ENCODE measurements at places on chromosomes 7 and 10.
A peak's percentile ranks its signal among the peaks of the same experiment; 100 is the strongest.

DNA sequence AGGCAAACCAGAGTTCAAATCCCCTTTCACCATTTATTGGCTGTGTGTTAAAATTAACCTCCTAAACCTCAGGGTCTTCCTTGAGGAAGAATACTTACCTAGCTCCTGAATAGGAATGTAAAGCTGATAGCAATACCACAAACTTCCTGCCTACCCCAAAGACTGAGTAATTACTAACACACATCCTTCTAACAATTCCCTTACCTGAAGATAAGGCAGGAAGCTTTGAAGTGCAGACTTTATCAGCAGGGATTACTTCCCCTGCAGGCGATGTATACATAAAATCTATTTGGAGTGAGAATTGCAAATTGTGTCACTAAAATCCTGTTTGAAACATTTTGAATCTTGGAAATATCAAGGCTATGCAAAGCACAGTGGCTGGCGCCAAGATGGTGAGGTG is 21.2 kb downstream of the EVX1 start:
- DNase-seq: no peak

DNA sequence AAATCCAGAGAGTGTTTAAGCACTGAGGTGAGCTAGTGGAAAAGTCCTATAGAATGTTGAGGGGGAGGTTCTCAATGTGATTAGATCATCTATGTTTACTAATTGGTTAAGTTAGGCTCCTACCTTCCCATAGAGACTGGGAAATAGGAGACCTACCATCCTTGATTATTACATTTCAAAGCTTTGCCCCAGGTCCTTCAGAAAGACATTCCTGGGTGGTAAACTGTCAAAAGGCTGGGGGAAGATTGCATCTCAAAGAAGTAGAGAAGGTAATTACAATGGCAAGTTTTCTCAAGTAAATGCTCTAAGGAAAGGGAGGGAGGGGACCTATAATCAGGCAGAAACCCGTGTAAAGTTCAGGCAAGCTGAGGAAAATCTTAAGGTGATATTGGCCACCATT is 247.8 kb upstream of the SMIM30 start:
- DNase-seq: no peak

DNA sequence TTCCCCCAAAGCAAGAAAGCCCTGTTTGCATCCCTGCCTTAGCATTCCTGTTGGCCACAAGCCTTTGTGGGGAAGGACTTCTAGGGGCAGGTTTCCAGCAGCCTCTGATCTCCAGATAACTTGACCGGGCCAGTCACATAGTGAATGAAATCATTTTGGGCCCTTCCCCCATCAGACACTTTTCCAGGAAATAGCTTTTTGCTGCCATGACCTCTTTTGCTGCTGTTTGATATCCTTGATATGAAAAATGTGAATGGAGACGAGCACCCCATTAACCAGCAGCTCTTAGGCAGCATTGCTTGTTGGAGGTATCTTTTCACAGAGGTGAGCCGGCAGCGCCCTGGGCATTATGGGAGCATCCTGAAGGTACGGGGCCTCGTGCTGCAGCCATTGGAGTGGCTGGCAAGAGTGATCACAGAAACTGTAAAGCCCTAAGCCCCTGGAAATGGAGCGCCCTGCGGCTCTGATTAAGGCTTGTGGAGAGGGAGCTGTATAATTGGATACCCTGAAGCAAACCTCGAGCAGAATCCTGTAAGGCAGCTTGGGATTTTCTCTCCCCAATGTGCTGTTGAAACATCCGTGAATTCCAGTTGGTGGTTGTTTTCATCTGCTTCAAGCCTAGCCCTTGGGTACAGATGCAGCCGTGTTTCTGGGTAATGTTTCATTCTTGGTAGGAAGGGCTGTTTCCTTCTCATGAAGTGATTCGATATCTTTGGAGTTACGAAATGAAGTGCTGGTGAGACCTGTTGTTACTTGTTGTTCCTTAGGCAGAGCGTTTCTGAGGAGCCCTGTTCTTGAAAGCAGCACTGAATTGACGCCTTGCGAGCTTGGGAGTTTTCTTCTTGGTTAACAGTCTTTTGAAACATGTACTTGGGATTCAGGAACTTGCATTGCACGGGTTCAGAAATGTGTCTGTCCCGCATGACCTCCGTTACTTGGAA is 179.0 kb downstream of the PTEN start:
- peak; percentile 84 for DNase-seq

DNA sequence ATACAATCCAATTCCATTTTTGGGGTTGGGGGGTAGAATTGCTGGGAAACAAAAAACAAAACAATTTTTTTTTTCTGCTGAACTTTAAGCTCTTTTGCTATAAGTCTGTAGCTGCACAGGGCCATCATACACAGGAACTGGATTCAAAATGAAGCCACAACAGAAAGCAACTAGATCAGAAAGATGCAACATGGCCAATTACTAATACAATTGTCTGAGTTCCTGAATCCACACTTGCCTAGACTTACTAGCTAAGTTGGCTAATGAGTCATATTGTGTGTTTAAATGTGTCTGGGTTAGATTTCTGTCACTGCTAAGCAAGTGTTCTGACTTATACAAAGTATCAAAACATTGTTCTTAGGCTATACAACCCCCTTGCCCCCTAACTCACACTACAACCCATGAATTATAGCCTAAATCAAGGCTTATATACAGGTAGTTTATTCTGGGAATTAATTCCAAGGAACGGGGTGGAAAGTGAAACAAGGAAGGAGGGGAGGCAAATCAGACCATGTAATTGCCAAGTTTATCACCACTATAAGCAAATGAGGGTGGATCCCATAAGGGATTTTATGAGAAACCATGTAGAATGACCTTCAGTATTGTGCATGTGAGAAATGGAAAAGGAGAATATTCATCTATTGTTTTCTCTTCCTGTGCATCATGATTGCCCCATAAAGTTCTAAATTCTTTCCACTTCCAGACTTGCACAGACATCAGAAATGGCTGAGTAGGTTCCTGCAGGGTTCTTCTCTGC is 337.9 kb upstream of the SORCS1 start:
- DNase-seq: no peak

GRCh38 chr10:113399065-113399464 is 153.8 kb upstream of the HABP2 start:
- DNase-seq: no peak

DNA sequence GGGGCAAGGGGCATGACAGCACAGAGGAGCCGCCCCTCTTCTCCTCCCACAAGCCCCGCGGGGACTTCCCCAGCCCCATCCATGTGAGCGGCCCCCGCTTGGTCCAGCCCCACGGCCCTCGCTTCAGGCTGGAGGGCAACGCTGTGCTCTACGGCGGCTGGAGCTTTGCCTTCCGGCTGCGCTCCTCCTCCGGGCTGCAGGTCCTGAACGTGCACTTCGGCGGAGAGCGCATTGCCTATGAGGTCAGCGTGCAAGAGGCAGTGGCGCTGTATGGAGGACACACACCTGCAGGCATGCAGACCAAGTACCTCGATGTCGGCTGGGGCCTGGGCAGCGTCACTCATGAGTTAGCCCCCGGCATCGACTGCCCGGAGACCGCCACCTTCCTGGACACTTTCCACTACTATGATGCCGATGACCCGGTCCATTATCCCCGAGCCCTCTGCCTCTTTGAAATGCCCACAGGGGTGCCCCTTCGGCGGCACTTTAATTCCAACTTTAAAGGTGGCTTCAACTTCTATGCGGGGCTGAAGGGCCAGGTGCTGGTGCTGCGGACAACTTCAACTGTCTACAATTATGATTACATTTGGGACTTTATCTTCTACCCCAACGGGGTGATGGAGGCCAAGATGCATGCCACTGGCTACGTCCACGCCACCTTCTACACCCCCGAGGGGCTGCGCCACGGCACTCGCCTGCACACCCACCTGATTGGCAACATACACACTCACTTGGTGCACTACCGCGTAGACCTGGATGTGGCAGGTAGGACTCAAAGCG is 5.1 kb downstream of the AOC1 start:
- no peak for DNase-seq

- DNase-seq: no peak
These were observed 34.7 kb upstream of the FOXI2 start for GRCh38 chr10:127702271-127702670.

DNA sequence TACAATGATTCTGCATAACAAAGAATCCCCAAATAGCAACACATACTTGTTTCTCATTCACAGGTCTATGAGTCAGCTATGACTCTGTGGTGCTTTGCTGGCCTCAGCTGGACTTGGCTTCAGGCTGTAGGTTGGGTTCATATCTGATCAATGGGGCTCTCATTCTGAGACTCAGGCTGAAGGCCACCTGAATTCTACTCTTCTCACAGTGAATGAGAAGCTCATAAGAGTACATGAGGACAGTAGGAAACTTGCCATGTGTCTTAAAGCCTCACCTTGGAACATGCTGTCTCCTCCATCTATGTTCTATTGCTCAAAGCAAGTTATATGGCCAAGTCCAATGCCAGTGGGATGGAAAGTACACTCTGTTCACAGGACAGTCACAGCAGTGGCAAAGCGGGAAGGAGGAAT is 292.9 kb downstream of the BMPER start:
- no peak for DNase-seq

DNA sequence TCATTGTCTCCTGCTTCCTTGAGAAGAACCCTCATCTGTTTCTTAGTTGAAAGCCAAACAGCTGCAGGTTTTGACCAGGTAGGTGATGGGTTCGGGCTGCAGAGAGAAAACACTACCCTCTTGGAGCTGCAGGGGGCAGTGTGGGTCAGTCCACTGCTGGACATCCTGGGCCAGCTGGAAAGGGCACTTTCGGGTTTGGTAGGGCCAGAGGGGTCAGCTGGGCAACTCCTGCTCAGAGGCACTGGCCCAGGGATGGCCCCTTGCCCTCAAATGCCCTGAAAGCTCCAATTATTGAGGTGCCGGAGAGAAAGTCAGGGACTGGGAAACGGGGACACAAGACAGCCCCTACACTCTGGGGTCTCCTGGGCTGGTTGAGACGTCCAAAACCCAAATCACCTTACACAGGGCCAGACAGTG is 90.7 kb downstream of the MKI67 start:
- no peak for DNase-seq

- no peak for DNase-seq
These were observed 834.4 kb upstream of the MBL2 start for GRCh38 chr10:53606981-53607380.

GRCh38 chr7:421136-421991 is 98.3 kb downstream of the PDGFA start:
- no peak for DNase-seq

GRCh38 chr10:64115471-64115870 is 594.3 kb downstream of the REEP3 start:
- no peak for DNase-seq

- no peak for DNase-seq
These were observed 206.9 kb downstream of the EBF3 start for GRCh38 chr10:129756912-129757901.

- DNase-seq: peak; percentile 60
These were observed 2.7 kb upstream of the PDGFA start for GRCh38 chr7:522071-522950.

- DNase-seq: peak; percentile 23
These were observed 221.4 kb upstream of the PITRM1 start for GRCh38 chr10:3393958-3394357.

DNA sequence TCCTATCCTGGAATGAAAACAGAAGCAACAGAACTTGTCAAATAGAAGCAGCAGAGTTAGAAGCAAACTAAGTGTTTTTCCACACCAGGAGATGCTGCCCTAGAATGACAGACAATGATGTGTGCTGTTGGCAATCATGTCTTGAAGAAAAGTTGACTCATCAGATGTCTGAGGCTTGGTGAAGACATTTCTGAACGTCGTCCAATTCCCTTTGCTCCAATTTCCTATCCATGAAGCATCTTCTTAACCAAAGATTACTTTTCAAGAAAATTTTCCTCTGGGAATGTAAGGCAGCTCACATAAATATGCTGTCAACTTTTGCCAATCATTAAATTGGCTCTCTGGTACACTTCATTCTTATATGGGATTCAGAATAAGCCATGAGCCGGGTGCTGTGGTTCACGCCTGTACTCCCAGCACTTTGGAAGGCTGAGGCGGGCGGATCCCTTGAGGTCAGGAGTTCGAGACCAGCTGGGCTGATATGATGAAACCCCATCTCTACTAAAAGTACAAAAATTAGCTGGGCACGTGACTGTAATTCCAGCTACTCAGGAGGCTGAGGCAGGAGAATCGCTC is 34.6 kb downstream of the MALSU1 start:
- DNase-seq: peak; percentile 98

DNA sequence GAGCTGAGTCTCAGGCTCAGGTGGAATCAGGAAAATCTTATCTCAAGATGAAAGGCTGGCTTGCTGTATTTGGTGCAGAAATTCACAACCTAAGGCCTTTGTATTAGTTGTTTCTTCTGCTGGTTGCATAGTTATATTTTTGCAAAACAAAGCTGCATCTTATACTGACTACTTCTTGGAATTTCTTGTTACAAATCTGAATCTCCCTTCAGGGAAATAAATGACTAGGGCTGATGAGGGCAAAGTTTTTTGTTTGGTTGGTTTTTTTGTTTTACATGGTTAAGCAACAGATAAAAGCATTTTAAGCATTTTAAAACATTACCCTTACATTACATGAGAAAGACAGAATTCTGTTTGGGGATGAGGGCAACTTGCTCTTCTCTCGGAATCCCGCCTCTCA is 13.9 kb upstream of the LRRN3 start:
- no peak for DNase-seq

DNA sequence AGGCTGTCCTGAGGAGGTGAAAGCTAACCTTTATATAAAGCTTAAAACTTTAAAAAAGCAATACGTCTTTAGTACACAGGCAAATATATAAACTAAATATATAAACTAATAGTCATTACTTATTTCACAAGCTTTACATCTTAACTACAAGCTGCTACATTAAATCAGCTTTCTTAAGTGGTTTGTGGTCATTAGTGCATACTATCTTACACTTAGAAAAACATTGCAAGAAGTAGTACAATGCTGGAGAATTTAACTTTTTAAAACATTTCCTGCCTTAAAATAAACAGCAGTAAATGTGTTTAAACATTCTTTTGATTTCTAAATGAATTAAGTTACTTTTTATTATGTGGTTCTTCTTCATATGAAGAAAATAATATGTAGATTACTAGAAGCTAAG is 36.3 kb downstream of the MET start:
- DNase-seq: no peak

- DNase-seq: no peak
These were observed 7.5 kb upstream of the POT1 start for GRCh38 chr7:124937076-124937475.

DNA sequence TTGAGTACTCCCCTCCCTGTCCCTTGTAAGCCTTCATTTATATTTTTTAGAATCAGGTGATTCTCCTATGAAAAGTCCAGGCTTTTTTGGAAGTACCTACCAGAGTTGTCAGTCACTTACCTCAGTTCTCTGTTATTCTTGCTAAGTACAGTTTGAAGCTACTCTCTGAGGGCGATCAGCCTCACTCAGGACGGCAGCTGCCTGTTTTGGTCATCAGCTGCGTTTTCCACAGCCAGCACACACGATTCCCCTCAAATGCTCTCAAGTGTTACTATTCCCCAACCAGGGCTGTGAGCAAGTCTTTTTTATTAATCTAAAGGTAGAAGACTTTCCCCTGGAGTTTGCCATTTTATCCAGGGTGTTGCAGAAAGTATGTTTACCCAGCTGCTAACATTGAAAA is 328.6 kb downstream of the SUGCT start:
- peak; percentile 33 for DNase-seq

GRCh38 chr7:77382532-77382931 is 33.6 kb downstream of the GSAP start:
- DNase-seq: no peak

- peak; percentile 90 for DNase-seq
These were observed 31.5 kb downstream of the CREB3L2 start for GRCh38 chr7:137970253-137970975.

All from iris pigment epithelial cell (primary cell).